NCI-H345 (cell line): ENCODE measurements at places on chromosomes 7 and 10.

GRCh38 chr7:155203882-155204691 is 93.6 kb upstream of the INSIG1 start:
- DNase-seq = peak; percentile 14

- DNase-seq = no peak
Observed at GRCh38 chr10:98524124-98524523, 77.4 kb upstream of the HPS1 start.

- DNase-seq = no peak
Observed at GRCh38 chr10:117363028-117363427, 12.2 kb downstream of the PDZD8 start.

GRCh38 chr10:77405771-77406241 is 231.8 kb downstream of the KCNMA1 start:
- DNase-seq = peak; percentile 90

- no peak for DNase-seq
Observed at GRCh38 chr10:44870031-44870430, 41.1 kb upstream of the TMEM72 start.

GRCh38 chr10:110503528-110504110 is 5.9 kb downstream of the DUSP5 start:
- DNase-seq = no peak

DNA sequence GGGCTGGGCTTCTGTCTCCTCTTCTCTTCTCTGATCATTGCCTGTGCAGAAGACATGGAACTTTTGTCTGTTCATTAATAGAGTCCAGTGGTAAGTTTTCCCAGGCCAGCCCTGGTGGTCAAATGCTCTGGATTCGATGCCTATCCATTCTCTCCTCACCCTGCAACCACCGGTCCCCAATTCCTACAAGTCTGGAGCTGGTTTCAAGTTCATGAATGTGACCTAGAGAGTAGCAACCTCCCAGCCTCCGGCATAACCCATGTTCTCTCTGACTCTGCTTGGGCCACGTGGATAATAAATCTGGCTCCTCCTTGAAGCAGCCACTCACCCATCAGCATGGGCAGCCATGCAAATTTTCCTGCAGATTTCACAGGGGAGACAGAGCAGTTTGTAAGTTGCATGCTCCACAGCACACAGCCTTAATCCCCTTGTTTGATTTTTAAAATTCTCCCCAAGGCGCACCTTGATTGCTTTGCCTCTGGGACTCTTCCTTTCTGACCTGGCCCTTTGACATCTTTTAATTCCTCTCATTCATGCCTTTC is 37.3 kb upstream of the PDZD8 start:
- DNase-seq = no peak
